ENCODE measurements at places on chromosomes 3 and 15.
A peak's percentile ranks its signal among the peaks of the same experiment; 100 is the strongest.

DNA sequence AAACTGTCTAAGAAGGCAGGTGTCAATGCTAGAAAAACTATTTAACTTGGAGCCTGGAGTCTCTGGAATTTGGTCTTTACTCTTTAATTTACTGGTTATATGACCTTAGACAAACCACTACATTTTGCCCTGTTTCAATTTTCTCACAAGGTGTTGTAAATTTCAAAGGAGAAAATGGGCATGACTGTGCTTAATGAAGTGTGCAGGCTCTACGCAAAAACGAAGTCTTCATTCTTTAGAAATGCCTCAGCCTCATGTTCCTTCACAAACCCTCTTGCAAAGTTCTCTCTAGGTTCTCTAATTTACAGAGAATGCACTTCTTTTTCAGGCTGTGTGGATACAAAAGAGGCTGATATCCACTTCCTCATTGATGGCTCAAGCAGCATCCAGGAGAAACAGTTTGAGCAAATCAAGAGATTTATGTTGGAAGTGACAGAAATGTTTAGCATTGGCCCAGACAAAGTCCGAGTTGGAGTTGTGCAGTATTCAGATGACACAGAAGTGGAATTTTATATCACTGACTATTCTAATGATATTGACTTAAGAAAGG is 39.1 kb downstream of the COL6A5 start:
- H3K4me3 ChIP-seq = no peak overlapping the region
- no peaks in the 10 kb centered on the region for H3K36me3 ChIP-seq
- H3K4me1 ChIP-seq = peaks cover 1% of the 10 kb centered on the region
- peak overlapping the region; percentile 77 for H3K27ac ChIP-seq
- DNase-seq = no peak
- H3K27me3 ChIP-seq = no peaks in the 10 kb centered on the region

GRCh38 chr3:40299721-40300335 is 9.7 kb upstream of the EIF1B start:
- no peaks in the 10 kb centered on the region for H3K36me3 ChIP-seq
- H3K27me3 ChIP-seq = no peaks in the 10 kb centered on the region
- peak; percentile 89 for DNase-seq
- no peaks in the 10 kb centered on the region for H3K4me1 ChIP-seq
- peak overlapping the region; percentile 33 for H3K27ac ChIP-seq

GRCh38 chr3:29436612-29437323 is 155.9 kb downstream of the RBMS3 start:
- peaks cover 10% of the 10 kb centered on the region for H3K36me3 ChIP-seq
- no peaks in the 10 kb centered on the region for H3K4me1 ChIP-seq
- H3K27ac ChIP-seq = no peak overlapping the region
- DNase-seq = no peak
- H3K4me3 ChIP-seq = no peak overlapping the region
- no peaks in the 10 kb centered on the region for H3K27me3 ChIP-seq

DNA sequence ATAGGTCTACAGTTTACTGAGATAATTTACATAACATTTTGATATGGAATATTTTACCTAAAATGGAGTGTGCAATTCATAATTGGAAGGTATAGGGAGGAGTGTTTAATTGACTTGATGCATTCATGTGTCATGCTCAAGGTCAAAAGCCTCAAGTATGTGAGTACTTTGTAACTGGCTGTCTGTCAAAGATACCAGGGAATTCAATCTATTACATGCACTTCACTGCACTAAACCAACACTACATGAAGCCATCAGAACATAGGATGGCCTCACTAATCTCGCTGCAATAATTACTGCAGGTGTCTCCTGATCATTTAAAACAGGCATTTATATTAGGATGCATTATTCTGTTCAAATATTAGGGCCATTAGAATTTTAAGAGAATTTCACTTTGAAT is 367.2 kb downstream of the CNTN4 start:
- H3K36me3 ChIP-seq = no peaks in the 10 kb centered on the region
- no peak overlapping the region for H3K27ac ChIP-seq
- no peak for DNase-seq
- H3K4me3 ChIP-seq = no peak overlapping the region

GRCh38 chr3:62777674-62778073 is 97.5 kb downstream of the CADPS start:
- no peaks in the 10 kb centered on the region for H3K27me3 ChIP-seq
- DNase-seq = no peak
- H3K4me3 ChIP-seq = no peak overlapping the region
- no peak overlapping the region for H3K27ac ChIP-seq
- no peaks in the 10 kb centered on the region for H3K36me3 ChIP-seq
